Germinal center (tissue), 1 donor: ENCODE measurements at places on chromosomes 4 and X.

GRCh38 chr4:36067116-36067515, 177.2 kb downstream of the ARAP2 start:
- DNase-seq = no peak

DNA sequence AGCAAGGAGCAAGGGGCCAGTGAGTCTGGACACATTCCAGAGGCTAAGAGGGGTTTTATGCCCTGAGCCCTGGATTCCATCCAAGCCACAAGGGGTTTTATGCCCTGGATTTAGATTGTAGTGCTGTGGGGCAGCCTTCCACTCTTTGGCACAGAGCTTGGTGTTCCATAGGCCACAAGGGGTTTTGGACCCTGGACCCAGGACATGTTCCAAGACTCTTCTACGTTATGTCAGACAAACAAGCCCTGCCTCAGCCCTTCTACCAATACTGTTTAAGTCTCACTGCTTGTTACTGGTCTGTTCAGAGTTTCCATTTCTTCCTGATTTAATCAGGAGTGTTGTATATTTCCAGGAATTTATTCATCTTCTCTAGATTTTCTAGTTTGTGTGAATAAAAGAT, 12.8 kb upstream of the SCARB2 start:
- DNase-seq = no peak

GRCh38 chr4:121380776-121381462, at the start of gene QRFPR:
Gene QRFPR, minus strand, starts transcription at chr4:121381018. Its CDS starts 371 bp downstream, at chr4:121380647.
- DNase-seq = no peak

- no peak for DNase-seq
These were observed 3.8 kb downstream of the SLITRK2 start for GRCh38 chrX:145821291-145821897.

GRCh38 chr4:107989162-107989536, 540 bp upstream of the HADH start:
- no peak for DNase-seq

DNA sequence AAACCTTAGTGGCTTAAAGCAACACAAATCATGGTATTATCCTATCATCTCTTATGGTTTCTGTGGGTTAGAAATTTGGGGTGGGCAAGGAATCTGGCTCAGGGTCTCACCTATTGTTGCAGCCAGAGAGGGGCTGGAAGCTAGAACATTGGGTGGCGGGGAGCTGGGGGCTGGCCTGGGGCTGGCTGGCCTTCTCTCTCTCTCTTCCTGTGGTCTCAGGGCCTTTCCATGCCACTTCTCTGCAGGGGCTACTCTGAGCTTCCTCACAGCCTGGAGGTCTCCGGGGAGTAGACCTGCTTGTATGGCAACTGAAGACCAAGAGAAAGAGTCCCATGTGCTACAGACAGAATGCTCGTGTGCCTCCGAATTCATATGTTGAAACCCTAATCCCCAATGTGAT, 10.7 kb upstream of the XPNPEP2 start:
- no peak for DNase-seq

- peak; percentile 4 for DNase-seq
These were observed 33.7 kb upstream of the FGF13 start for GRCh38 chrX:138745196-138745595.

DNA sequence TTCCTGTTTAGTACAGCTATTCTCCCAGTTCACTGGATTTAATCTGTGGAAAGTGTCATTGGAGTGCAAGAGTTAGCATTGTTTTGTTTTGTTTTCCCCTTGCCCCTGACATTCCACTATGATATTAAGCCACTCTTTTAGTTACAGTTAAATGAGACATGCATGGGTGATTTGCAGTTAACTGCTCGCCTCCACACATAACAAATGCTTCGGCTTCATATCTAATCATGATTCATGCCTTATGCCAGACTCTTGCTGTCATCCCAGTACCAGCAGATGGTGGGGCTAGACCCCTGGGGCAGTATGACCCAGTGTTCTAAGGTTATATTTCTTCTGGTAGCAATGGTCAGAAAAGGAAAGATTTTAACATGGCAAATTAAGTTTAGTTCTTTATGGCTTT, 80.1 kb downstream of the RAP1GDS1 start:
- no peak for DNase-seq

DNA sequence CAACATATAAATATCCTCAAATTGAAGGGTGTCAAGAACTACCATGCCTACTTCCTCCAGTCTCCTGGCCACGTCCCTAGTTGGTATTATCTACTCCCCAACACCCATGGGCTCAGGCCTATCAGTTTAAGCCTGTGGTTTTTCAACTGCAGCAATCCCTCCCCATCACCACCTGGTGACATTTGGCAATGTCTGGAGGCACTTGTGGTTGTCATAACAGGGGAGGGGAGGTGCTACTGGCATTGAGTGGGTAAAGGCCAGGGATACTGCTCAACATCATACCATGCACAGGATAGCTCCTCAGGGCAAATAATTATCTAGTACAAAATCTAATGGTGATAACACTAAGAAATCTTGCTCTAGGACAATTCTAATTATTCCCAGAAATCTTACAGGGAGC, 95.3 kb downstream of the COMMD8 start:
- no peak for DNase-seq

DNA sequence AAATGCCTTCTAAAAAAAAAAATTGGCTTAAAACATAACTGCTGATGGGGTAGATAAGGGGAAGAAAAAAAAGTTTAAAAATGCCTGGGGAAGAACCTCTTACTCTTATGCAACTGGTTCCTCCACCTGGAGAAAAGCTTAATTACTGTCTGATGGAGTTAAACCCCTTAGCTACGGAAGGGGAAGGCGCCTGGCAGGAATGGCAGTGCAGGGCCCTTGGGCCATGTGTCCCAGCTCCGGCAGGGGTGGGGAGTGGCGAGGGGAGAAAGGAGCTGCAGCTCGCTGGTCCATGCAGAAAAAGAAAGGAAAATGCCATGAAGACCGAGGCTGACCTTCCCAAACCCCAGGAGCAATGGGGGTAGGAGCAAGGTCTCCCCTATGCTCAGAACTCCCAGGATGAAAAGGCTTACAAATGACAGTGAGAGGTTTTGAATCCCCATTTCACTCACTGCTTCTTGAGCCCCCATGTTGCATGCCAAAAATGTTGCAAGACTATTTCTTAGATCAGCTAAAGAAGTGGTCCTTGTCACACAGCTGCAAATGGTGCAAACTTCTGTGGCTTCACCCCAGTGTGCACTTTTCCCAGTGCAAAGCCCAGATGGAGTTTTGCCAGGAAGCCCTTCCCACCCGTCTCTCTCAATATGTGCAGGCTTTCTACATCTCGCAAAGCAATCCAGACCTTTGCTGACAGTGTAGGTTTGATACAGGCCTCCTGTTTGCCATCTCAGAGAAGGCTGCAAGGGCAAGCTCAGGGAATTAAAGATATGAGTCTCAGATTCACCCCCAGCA, 204.8 kb upstream of the CT83 start:
- no peak for DNase-seq

DNA sequence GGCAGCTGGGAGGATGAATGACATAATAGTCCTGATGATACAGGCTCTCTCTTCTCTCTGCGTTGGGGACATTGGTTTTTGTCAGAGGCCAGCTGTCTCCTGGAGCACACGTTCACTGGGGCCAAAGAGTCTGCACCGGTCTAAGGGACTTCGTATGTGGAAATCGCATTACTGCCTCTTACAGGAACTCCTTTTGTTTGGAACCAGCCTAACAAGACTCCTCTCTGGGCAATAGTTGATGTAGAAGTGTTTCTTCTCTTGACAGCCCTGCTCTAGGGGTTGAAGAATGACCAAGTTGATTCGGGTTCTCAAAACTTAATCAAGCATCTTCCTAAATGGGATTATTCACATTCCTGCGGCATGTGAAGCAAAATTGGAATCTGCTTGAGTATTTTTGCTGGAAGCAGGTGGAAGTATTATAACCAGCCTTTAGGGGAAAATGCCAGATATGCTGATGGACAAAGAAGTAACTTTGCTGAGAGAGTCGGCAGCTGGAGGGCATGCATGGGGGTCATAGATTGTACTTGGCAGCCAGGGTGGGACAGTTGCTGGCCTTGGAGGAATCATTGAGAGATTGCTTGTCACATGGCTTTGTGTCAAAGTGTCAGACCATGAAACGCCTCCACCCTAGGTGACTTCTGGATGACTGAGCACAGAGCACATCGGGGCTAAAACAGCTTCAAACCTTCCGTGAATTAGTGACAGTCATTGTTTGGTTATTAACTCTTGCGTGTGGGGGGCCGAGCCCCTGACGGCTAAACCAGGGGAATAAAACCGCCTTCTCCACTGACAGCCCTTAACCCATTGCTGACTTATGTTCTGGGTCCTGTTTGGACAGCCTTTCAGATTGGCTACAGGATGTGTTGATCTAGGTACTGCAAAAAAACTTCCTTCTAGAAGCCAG, 34.4 kb upstream of the SLC34A2 start:
- no peak for DNase-seq

- peak; percentile 41 for DNase-seq
These were observed 1.9 kb downstream of the BCORL1 start for GRCh38 chrX:129984111-129984958.

DNA sequence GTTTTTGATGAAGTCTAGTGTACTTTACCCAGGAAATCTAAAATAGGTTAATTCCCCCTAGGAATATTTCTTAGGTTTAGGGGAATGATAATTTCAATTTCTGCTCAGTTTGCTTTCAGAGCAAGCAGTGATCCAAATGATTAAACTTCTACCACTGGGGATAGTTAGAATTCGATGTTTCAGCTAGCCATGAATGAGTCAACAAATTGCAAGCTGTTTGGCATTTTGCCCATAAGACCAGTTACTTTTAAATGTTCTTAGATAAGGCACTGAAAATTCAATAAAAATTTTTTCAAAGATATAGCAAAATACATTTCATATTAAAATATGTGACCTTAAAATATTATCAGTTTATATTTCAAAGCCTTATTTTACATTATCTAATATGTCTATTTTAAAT, 993.6 kb downstream of the ARAP2 start:
- no peak for DNase-seq

DNA sequence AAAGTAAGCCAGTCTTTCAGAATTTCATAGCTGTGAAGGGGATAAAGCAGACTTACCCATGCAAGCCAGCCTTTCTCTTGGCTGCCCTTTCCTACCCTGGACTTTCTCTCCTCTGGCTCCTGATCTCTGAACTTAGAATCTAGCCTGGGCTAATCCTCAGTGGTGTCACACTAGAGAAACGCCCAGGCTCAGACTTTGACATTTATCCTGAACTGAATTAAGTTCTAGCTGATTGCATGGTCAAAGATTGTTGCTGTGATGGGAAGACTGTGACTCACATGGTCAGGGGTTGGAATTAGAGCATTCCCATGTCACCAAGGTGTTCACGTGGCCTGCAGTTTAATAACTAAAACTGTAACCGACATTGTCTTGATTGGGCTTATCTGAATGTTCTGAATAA, 469.5 kb upstream of the FAT1 start:
- no peak for DNase-seq

DNA sequence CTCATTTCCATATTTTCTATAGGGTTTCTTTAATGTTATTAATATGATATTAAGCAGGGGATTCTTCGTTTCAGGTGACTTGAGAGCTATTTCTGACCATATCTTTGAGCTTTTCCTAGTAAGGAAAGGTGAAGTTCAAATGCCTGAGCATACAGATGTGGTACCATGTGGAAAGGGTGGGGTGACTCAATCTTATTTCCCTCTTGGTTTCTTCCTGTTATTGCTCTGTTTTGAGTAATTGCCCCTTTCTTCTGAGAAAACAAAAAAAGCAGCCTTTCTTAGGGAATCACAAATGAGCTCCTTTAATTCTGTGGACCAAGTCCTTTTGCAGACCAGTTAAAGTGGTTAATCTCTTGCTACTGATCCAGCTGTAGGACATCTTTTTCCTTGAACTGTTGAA, 41.0 kb upstream of the AGA start:
- no peak for DNase-seq

DNA sequence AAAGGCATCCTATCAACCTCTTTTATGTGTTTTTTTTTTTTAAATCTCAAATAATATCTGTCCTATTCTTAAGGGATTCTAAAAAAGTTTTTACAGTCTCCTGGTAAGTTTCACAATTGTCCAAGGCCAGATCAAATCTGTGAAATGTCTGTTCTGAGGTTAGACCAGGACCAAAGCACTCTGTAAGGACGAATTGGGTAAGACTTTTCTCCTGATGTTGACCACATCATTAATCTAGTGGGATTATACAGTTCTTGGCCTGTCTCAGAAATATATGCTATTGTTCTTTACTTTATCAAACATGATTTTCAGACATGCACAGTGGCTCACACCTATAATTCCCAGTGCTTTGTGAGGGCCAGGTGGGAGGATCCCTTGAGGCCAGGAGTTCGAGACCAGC, 45.8 kb upstream of the TMEM131L start:
- DNase-seq = no peak

- DNase-seq = no peak
These were observed 21.2 kb upstream of the TAB3 start for GRCh38 chrX:30910124-30910860.

- DNase-seq = no peak
These were observed 318.7 kb downstream of the SLC7A11 start for GRCh38 chr4:137923494-137923893.

DNA sequence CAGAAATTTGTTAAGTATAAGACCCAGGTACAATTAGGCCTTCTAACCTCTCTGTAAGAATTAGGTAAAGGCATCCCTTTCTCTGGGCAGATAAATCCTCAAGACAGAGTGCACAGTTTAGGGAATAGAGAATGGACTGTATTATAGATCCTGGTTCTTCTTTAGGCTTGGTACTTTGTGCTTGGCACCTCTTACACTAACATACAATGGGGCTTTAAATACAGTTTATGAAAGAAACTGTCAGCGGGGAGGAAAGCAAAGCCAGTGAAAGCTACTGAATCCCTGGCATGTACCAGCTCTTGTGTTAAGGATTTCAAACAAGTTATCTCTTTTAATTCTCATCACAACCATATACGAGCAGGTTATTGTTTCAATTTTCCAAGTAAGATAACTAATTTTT, 1350.0 kb downstream of the ADGRL3 start:
- no peak for DNase-seq

GRCh38 chr4:121462660-121463261, 81.9 kb upstream of the QRFPR start:
- peak; percentile 14 for DNase-seq

- no peak for DNase-seq
These were observed 68.1 kb downstream of the RPS3A start for GRCh38 chr4:151167561-151167960.

GRCh38 chr4:121951521-121952110, at the start of gene TRPC3:
Gene TRPC3, minus strand, starts transcription at chr4:121952060. Its CDS starts 380 bp downstream, at chr4:121951680.
- DNase-seq = peak; percentile 46

GRCh38 chrX:154452823-154453222, 5.3 kb upstream of the PLXNA3 start:
- DNase-seq = no peak

DNA sequence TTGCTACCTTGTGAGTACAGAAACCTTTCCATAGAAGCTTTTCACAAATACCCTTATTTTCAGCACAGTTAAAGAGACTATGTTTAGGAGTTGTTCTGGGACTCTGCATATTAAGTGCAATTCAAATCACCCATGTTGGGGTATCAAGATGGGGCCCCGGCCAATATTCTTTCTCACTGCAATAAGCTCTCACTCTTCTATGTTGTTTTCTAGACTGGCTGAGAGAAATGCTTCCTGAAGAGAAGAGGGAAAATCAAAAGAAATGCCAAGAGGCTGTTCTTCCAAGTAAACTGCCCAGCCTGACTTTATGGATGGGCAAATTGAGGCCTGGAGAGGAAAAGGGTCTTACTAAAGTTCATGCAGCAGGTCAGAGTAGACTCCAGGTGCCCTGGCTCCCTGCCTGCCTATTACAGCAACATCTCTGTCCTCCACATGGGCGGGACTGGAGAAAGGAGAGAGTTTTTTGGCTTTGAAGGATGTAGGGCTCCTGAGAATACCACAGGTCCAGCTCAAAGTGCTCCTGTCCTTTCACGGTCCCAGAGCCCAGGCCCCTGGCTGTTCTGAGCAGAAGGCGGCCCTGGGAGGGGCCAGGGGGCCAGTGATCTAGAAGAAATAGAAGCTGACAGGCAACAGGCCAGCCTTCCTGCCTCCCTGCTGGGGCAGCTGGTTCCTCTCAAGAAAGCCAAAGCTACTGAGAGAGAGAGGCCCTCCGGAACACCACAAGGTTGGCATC, 745 bp upstream of the IQSEC2 start:
- no peak for DNase-seq
